ENCODE measurements at places on chromosomes 1 and 21. TPM values are rescaled to one million over a fixed set of nuclear protein-coding genes. Genes with fewer than 3 reads are reported as not detected.

GRCh38 chr1:56773341-56774066 lies 45.7 kb downstream of the FYB2 start:
- DNase-seq, result no peak

TINAGL1 gene
- total RNA-seq, result 90.9 TPM

DNA sequence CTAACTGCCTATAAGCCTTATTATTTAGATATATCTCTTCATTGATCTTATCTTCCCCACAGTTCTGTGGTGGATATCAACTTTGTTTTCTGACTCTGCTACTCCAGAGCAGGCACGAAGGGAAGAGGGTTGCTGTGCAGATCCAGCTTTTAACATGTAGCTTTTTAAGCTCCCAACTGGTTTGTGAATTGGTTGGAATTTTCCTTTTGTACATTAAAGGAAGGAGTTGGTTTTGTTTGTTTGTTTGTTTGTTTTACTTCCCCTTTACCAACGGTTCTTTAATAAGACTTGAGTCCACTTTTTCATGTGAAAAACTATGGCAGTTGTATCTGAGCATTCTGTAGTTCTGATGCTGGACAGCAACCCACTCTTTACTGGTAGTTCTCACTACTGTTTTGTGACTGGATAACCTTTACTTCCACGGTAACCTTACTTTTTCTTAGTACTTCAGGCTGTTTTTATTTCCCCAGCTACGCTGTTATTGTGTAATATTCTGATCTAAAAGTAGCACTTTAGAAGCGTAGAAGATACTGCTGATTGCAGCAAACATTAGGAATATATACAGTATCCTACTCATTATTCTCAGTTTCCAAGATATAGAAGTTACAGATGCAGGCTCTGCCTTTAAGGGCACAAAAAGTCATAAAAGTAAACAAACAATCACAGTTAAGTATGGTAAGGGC lies 1.6 kb downstream of the GNPAT start:
- peak; percentile 30 for DNase-seq

DNA sequence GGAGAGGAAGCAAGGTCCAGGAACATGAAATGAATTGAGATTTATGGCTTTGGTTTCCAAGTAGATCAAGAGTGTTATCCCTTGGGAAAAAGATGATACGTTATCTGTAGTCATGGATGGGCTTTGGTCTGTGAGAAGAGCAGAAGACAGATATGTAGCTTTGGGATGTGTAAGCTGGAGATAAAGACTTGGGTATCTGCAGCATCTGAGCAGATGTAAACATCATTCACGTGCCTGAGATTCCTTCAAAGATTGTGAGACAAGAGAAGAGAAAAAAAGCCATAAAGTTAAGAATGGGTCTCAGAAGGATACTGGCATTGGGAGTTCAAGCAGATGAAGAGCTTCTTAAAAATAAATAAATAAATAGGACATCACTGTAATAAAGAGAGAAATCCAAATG lies 217.8 kb downstream of the PTPRC start:
- DNase-seq, result no peak

- no peak for DNase-seq
These were observed 32.3 kb downstream of the ERRFI1 start for GRCh38 chr1:7993593-7994479.

DNA sequence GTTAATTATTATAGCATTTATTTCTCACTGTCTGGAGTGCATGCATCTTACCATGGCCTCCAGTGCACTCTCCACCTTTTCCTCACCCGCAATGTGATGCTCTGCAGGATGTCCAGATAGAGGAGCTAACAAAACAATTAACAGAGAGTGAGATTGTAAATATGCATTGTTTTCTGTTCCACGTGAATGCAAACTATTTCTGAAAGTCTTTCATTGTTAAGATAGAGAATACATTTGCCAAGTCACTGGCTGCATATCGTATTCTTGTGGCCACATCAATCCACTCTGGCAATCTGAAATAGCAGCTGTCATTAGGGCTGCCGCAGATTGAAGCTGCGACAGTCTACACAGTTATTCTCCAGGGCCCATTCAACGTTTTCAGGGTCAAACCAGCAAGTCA lies 143.8 kb downstream of the DUSP10 start:
- DNase-seq, result no peak

PROK1 gene
- total RNA-seq, result not detected

GRCh38 chr1:41683681-41684500 lies 199.4 kb upstream of the EDN2 start:
- DNase-seq, result no peak

DNA sequence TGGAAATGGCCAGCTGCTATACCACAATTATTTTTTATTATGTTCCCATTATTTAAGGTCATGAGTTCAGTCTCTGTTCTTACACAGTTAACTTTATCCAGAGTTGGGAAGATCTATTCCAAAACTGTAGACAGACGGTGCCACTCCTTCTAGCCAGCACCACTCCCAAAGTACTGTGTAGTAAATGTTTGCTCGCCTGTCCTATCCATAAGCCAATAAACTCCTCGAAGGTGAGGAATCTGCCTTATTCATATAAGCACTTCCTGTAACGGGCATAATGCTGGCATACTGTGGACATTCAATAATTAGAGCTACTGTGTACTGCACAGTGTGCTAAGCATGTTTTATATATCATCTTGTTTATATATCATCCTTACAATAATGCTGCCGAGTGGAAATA lies 26.1 kb upstream of the STMN1 start:
- no peak for DNase-seq

DNA sequence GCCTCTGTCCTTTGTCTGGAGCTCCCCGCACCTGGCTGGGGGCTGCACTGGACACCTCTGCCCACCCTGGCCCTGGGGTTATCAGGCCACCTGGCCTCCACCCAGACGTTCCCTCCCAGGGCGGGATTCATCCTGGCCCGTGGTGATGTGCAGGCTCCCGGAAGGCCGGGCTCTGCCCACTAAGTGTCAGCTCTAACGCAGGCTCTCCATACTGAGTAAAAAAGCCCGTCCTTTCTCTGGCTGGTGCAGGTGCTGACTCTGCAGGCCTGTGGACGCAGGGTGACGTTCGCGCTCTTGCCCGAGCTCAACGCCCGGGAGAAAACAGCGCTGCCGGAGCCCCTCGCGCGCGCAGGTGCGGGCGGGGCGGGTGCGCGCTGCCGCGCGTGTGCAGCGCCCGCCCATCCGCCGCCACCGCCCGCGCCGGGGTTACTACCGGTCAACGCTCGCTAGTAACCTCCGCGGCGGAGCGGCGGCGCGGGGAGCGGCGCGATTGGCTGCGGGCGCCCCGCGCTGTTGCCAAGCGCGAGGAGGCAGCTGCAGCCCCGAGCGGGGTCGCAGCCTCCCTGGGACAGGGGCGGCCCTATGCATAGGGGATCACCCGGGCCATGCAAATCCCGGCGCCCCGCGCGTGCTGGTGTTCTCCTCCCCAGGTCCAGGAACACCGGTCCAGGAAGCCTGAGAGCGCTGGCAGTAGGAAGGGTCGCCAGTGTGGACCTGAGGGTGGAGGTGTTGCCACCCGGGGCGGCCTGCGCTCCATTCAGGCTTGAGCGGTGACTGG lies 15.7 kb downstream of the ABCG1 start:
- DNase-seq, result peak; percentile 79

DNA sequence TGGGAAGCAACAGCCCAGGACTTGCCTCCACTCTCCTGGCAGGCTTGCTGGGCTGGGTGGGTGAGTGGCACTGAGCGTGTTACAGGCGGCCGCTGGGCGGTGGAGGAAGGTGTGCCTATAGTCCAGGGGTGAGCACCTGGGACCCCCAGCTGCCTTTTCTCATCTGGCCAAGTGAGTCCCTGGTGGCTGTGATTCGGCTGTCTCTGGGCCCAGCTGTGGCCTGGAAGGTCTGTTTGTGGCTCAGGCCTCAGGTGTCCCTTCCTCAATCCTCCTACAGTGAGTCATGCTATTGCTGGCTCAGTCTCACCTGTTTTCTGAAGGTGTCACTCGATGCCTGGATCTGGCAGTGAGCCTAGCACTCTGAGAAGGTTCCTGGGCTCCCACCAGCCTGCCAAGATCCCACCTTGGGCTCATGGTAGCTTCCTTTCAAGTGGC lies 564.2 kb downstream of the PTPRU start:
- DNase-seq, result no peak

- DNase-seq, result peak; percentile 95
These were observed 10.5 kb upstream of the SRP9 start for GRCh38 chr1:225766967-225767633.

C4BPA gene
- 203 TPM for total RNA-seq

- DNase-seq, result no peak
These were observed 144.4 kb upstream of the DUSP10 start for GRCh38 chr1:221886311-221886710.

- no peak for DNase-seq
These were observed 47.1 kb downstream of the FCRL3 start for GRCh38 chr1:157653494-157653873.

- no peak for DNase-seq
These were observed 50.7 kb downstream of the ARHGEF16 start for GRCh38 chr1:3505161-3505560.

DNA sequence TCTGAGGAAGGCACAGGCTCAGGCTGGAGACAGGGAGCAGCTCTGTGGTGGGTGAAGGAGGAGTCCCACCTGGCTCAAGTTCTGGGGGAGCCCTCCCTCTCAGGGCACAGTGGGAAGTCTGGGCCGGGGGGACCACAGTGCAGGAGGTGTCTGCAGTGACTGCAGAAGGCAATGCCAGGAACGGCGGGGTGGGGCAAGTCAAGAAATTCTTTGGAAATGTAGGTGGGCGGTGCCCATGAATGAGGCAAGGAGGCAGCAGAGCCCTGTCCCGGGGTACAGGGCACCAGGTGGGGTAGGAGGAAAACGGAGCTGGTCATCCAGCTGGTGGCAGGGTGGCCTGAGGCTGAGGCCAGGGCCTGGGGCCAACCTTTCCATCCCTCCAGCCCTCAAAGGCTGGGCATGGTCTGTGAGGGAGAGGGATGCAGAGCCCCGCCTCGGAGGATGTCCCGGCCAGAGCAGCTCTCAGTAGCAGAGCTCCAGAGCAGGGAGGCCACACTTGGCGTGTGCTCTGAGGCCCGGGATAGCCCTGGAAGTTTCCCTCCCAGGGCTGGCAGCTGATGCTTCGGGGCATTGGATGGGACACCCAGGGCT lies 4.7 kb downstream of the TFF3 start:
- no peak for DNase-seq

DNA sequence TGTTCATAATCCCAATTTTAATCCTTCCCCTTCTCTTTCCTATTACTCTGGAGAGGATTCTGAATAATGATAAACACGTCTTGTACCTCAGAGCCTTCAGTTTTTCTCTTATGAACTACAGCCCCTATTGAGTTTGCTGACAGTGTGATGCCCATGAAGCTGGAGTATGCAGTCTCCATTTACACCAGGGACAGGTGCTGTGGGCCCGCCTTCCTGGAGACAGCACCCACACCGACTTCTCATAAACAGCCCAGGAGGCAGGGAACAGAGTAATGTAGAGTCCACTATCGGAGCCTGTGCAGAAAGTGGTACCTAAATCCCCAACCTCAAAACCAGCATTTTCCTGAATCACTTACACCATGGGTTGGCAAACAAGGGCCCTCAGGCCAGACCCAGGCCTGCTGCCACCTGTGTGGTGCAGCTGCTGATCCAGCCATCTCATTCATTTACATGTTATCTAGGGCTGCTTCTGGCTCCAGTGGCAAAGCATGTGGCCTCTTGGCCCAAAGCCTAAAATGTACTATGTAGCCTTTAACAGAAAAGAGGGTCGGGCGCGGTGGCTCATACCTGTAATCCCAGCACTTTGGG lies 95.1 kb upstream of the KRTAP19-8 start:
- DNase-seq, result no peak

ETV3L gene
- total RNA-seq, result not detected

GUCA2B gene
- total RNA-seq, result not detected

- peak; percentile 45 for DNase-seq
These were observed 7.5 kb upstream of the IGSF5 start for GRCh38 chr21:39737376-39738000.

GRCh38 chr1:237031480-237031879 lies 10.5 kb upstream of the RYR2 start:
- DNase-seq, result no peak
